ENCODE measurements at places on chromosomes 4 and X.
A peak's percentile ranks its signal among the peaks of the same experiment; 100 is the strongest.

DNA sequence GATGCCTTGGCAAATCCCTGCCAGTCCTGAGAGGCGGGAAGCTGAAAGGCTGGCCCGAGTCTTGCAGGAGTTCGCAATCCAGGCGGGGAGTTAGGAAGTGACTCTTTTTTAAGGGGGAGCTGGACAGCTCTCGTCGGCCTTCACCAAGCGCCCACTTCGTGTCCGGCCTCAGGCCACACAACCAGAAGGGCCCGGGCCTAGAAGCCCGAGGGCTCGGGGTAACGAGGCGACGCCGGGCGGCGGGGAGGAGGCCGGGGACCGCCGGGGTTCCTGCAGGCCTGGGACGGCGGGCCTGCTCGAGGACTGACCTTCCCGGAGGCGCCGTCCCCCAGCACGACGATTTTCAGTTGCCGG is 395 bp downstream of the RAB28 start:
- DNase-seq = no peak

- DNase-seq = peak; percentile 41
Measured at GRCh38 chr4:24862073-24862751, 50.6 kb downstream of the CCDC149 start.

GRCh38 chr4:189202869-189203271 is 737.8 kb upstream of the FRG1 start:
- DNase-seq = peak; percentile 41

DNA sequence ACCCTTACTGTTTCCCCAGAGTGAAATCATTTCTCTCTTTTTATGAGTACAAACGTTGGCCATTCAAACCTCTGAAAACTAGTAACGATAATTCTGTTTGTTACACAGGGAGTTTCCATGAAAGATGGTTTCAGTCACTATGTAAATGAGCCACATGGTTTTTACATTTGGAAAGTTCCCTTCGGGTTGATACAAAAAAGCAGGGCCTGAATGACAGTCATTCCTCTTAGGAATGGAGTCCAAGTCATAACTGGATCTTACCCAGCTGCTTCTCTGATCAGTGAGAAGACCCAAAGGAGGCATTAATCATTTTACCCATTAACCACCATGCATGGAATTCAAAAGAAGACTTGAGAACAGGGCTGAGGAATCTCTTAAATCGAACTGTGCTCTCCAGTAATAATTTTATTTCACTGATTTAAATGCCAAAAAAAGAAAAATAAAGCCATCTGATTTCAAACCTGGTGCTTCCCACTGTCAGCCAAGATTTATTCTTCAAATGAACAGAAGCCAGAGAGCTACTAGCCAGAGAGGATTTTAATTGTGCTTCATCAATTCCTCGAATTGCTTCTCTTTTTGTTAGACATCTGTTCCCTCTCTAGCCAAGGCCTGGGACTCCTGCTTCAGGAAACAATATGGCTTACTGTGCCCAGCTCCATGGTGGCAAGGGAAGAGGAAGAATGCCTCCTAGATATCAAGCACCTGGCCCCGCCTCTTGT is 3.2 kb downstream of the SOWAHB start:
- no peak for DNase-seq

DNA sequence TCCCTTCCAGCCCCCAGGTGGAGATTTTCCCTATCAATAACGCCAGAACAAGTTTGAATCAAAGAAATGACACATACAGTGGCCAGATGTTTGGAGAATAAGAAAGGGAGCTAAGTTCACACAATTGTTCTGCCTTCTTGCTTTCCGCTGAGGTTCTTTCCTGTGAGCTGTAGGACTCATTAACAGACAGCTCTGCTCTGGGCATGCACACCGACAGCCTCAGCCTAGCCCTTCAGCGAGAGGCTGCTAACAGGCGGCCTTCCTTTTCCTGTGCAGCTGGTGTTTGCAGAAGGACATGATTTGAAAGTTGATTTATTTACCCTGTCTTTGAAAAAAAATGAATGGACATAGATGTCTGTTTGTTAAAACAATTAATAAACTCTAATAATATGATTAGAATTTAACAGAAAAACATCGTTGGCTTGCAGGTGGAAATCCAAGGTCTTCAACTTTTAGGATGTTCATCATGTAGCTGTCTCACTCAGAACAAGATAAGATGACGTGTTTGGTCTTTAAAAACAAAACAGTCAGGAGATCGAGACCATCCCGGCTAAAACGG is 183.3 kb downstream of the KDR start:
- peak; percentile 36 for DNase-seq

- no peak for DNase-seq
Measured at GRCh38 chr4:183633476-183634400, 25.2 kb downstream of the RWDD4 start.

GRCh38 chrX:138519296-138519695 is 192.2 kb downstream of the FGF13 start:
- DNase-seq = peak; percentile 36

DNA sequence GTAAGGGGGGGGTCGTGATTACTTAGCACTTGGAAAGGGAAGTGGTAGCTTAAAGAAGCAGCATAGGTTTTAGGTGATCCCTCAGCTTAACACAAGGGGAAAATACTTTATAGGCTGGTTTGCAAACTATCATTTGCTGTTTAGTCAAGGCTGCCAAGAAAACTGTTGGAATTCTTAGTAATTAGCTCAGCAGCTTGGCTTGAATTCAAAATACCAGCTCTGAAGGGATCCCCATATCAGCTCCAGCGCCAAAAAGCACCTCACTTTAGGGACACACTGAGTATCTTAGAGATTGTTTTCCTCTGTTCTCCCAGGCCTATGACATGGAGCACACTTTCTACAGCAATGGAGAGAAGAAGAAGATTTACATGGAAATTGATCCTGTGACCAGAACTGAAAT is 8.8 kb downstream of the TNMD start:
- DNase-seq = no peak

GRCh38 chrX:43564953-43565352 is 91.1 kb upstream of the MAOA start:
- DNase-seq = no peak

Data from left hindlimb (tissue), 1 donor.